ENCODE measurements at places on chromosomes 4 and X. TPM values are rescaled to one million over a fixed set of nuclear protein-coding genes. Genes with fewer than 3 reads are reported as not detected.

Gene SCOC
- 68.3 TPM for total RNA-seq

Gene POF1B
- not detected for total RNA-seq

Gene GNRHR
- not detected for total RNA-seq

Gene HDX
- total RNA-seq, result 4.1 TPM

Gene SMAD1
- total RNA-seq, result 23.4 TPM

Gene CSAG2
- not detected for total RNA-seq

Gene DAPP1
- total RNA-seq, result 18.3 TPM

Gene GAR1
- 27.7 TPM for total RNA-seq

Gene ARHGAP24
- 9.9 TPM for total RNA-seq

Gene ERCC6L
- total RNA-seq, result 6.6 TPM

Gene NOX1
- not detected for total RNA-seq

Gene METTL14
- 55.5 TPM for total RNA-seq

Gene ZNF630
- 1.5 TPM for total RNA-seq

Gene PROM1
- 41.9 TPM for total RNA-seq

Gene DACH2
- not detected for total RNA-seq

Gene XK
- total RNA-seq, result 0.63 TPM

Gene TMPRSS11F
- not detected for total RNA-seq

Gene GC
- total RNA-seq, result not detected

Gene GAGE13
- total RNA-seq, result not detected

Gene HTR2C
- total RNA-seq, result not detected

Measured in epithelial cell of proximal tubule (primary cell).